ENCODE measurements at places on chromosomes 6 and 20. TPM values are rescaled to one million over a fixed set of nuclear protein-coding genes. Genes with fewer than 3 reads are reported as not detected.

The SLC17A9 gene
- 34.1 TPM for total RNA-seq

The FHL5 gene
- total RNA-seq = not detected

- H3K4me3 ChIP-seq = peak within 1 kb of the TSS; percentile 79
- peak; percentile 82 for DNase-seq
- H3K27ac ChIP-seq = peak within 1 kb of the TSS; percentile 81
- no peaks in the 10 kb centered on the region for H3K27me3 ChIP-seq
- peaks cover 67% of the 10 kb centered on the region for H3K4me1 ChIP-seq
Observed at GRCh38 chr6:31403283-31404060, at the start of gene MICA. Gene MICA (plus strand): TSS chr6:31403595. CDS start chr6:31403633, 38 bp downstream.

GRCh38 chr20:22949331-22950109 is 85.6 kb upstream of the SSTR4 start:
- H3K4me1 ChIP-seq = no peaks in the 10 kb centered on the region
- no peak overlapping the region for H3K27ac ChIP-seq
- no peaks in the 10 kb centered on the region for H3K27me3 ChIP-seq
- no peaks in the 10 kb centered on the region for H3K36me3 ChIP-seq
- no peak overlapping the region for H3K4me3 ChIP-seq

Measured in activated CD8-positive, alpha-beta memory T cell treated with anti-CD3 and anti-CD28 coated beads, Interleukin-2, amount 10 ng/mL, durations not matched to agents 7 days and 5 days (primary cell).